ENCODE measurements at places on chromosomes 3 and 15.

GRCh38 chr3:142958707-142959106 is 4.8 kb downstream of the PAQR9 start:
- no peak for DNase-seq

GRCh38 chr15:44706946-44707636 is 4.0 kb downstream of the PATL2 start:
- no peak for DNase-seq

DNA sequence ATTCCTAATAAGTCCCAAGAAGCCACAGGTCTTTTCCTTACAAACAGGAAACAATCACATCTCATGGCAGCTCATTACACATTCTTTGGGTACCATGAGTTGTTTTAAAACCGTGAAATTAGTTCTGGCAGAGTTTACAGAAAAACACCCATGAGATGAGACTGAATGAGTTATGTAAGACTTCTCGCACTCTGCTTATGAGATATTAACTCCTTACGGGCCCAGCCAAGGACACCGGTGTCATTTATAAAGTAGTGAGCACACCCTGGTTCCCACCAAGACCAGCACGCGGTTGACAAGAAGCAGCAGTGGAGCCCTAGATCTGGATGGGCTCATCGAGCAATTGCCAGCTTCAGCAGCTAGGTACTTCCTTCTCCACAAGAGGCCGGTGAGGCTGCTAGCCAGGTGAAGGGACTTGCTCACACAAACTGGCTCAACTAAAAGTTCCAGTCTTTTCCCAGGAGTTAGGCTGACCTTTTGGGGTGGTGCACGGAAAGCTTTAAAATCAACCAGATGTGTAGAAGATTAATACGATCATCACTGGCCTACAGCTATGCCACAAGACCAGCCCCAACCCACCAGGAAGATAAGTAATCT is 318.6 kb upstream of the ICE2 start:
- DNase-seq: no peak

DNA sequence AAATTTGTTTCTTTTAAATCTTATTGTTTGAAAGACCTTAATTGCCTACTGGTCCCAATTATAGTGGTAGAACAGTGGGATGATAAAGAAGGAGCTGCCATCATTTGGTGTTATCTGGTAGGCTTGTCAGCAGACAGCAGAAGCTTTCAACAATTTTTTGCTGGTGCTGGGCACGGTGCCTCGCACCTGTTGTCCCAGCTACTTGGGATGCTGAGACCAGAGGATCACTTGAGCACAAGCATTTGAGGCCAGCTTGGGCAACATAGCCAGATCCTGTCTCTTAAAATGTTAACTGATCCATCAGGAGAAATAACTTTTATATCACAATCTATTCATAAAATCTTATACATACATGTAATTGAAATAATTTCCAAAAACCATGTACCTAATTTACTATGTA is 36.0 kb downstream of the SENP5 start:
- DNase-seq: no peak

GRCh38 chr15:67852418-67852817 is 12.6 kb upstream of the RNU6-1 start:
- no peak for DNase-seq

DNA sequence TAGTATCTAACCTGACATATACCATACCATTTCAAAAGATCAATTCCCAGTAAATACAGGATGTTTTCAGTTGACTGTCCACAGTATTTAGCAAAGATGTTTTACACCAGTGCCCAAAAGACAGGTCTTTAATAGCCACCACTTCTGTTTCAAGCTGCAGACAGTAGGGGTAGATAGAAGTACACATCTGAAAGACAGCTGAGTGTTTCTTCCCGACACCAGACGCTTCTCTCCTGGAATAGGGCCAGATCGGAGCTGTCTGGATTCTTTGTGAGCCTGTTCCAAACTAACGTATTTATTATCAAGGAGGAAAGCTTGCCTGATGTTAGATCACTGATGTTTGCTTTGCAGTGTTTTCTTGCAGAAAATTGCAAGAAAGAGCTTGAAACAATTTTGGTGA is 136.1 kb upstream of the RBMS3 start:
- no peak for DNase-seq

DNA sequence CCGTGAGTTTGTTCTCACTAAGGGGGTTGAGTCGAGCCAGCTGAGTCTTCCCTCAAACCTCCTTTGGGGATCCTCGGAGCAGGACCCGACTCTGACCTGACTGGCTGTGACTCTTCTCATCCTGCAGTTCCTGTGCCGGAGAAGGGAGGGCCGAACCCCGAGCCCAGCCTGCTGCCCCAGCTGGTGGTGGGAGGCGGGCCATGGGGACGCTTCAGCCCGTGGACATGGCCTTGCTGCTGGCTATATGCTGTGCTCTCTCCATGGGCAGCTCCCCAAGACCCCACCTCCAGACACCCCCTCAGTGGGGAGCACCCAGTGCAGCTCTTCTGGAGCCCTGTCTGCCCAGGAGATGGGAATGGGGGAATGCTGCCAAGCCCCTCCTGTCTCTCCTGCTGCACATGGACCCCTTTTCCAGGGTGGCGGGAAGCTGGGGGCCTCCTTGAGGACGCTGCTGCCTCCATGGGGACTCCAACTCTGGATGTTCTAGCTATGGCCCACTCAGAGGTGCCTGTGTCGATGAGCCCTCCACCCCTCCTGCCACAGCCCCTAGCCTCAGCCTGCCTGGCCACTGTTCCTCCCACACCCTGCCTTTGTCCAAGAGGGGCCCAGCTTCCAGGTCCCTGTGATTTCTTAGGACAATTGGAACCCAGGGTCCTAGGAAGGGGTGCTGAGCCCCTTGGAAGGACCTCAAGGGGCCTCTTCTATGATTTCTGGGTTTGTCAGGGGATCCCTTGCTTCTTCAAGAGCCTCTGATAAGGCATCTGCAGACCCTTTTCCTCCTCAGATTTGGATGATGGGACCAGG is 12.8 kb downstream of the C15orf39 start:
- DNase-seq: no peak

DNA sequence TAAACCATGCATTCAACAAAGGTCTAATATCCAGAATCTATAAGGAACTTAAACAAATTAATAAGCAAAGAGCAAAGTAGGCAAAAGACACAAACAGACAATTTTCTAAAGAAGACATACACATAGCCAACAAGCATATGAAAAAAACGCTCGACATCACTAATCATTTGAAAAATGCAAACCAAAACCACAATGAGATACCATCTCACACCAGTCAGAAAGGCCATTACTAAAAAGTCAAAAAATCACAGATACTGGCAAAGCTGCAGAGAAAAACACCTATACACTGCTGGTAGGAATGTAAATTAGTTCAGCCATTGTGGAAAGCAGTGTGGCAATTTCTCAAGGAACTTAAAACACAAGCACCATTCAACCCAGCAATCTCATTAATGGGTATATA is 53.8 kb downstream of the FSIP1 start:
- no peak for DNase-seq

- DNase-seq: no peak
These were observed 54.8 kb downstream of the ZNF609 start for GRCh38 chr15:64515196-64515595.

- DNase-seq: no peak
These were observed 211.9 kb upstream of the GOLGA6L4 start for GRCh38 chr15:84023636-84024035.

DNA sequence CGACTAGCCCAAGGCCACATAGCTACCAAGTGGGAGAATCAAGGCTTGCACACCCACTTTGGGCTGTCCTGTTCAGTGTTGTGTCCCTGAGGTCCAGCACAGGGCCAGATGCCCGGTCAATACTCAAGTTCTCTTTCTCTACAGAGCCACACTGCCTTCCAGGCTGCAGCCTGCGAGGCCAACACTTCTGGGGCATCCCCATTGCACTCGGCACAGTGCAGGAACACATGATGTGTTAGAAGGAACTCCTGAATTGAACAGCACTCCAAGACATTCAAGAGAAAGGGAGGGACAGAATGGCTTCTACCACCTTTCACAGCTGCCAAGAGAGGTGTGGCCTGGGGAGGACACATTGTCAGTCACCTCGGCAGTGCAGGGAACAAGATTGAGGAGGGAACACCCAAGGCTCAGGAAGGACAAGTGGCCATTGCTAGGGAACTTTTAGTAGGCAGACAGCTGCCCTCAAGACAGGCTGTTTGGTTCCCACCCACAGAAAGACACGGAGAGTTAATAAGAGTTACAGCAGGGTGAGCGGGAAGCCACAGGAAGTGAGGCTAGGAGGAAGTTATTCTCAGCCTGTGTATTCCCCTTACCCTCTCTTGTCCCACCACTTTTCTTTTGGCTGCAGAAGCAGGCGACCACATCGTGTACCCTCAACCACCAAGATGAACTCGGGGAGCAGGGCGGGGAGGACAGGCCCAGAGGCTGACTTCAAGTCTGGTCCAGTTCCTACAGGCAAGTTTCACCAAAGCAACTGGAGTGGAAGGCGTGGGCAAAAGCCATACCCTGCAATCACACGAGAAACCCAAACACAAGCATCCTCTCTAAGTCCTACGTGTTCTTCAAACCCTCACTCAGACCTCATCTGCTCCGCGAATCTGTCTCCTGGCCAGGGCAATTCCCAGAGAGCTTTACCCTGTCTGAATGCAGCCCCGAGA is 69.4 kb downstream of the SRGAP3 start:
- no peak for DNase-seq

DNA sequence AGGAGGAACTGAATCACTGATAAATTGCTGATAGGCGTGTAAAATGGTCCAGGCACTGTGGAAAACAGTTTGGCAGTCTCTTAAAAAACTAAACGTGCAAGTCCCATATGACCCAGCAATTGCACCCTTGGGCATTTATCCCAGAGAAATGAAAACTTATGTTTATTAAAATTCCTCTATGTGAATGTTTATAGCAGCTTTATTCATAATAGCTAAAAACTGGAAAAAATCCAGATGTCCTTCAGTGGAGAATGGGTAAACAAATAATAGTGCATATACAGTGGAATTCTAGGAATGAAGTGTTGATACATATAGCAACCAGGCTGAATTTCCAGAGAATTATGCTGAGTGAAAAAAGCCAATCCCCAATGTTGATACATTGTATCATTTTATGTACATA is 482.2 kb upstream of the PDZRN3 start:
- DNase-seq: no peak

DNA sequence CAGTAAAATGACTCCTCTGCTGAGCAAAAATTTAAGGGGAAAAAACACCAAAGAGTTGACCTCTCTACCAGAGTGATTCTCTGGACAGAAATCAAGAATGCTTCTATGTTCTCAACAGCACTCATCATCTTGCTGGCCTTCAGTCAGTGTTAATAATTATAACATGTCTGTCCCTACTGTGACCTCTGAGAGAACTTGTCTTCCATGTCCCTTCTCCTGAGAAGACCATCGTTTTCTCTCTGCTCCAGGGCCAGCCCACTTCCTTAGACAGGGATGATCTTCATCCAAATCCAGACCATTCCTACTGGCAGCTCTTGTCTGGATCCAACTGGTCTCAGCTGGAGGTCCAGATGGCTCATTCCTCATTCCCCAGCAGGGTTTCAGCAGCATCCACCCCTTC is 139.0 kb upstream of the NECTIN3 start:
- DNase-seq: no peak

DNA sequence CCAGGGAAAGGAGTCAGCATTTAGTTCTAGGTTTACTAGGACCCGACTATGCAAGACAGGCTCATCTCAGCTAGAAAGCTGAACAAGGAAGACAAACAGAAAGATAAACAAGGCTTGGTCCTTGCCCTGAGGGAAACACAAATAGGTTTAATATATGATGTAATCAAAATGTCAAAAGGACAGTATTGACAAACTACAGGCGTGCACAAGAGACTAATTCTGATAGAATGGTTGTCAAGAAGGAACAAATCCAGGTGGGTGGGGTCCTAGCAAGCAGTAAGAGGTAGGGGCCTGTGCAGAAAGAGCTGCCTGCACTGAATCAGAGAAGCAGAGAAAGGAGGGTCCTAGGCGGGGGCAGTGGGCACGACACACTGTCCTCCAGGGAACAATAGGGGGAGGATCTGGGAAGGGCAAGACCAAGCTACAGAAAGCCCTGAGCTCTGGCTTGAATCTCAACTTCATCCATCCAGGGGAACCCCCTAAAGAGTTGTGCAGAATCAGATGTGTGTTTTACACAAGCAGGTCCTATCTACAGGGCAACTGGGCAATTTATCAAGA is 23.4 kb downstream of the RFTN1 start:
- DNase-seq: no peak

All from stimulated activated CD8-positive, alpha-beta memory T cell treated with anti-CD3 and anti-CD28 coated beads, Interleukin-7, amount 100 ng/mL, for 4 hours (primary cell).